Activated naive CD4-positive, alpha-beta T cell treated with anti-CD3 and anti-CD28 coated beads, Interleukin-2, amount 50 U/mL, for 72 hours (primary cell): ENCODE measurements at places on chromosomes 2 and 18. TPM values are rescaled to one million over a fixed set of nuclear protein-coding genes. Genes with fewer than 3 reads are reported as not detected.

- DNase-seq: no peak
Measured at GRCh38 chr2:165533331-165533730, 63.8 kb downstream of the CSRNP3 start.

The NFU1 gene
- 32.2 TPM for total RNA-seq

The NABP1 gene
- total RNA-seq: 53.7 TPM

DNA sequence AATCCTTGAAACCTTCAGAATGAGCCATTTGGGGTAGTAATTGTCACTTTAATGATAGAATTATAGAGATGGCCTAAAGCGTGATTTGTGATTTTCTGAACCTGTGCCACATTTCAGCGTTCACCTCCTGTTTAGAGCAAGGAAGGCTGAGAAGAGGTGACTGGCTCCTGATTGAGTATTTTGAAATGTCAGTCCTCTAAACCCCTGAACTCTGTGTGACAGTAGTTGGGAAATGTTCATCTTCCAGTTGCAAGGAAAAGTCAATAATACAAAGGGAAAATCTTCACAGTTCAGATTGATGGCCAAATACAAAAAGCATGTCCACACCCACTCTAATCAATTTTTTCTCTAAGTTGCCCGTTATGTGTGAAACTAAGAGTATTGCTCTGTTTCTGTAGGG lies 305.2 kb downstream of the ARHGAP15 start:
- DNase-seq: no peak

- no peak for DNase-seq
Measured at GRCh38 chr18:70455731-70456130, 166.9 kb downstream of the SOCS6 start.

GRCh38 chr18:79379251-79379905 lies 16.4 kb upstream of the NFATC1 start:
- no peak for DNase-seq

The MC4R gene
- not detected for total RNA-seq

The LAMA3 gene
- total RNA-seq: 0.07 TPM

The PDCD1 gene
- 22.5 TPM for total RNA-seq

- no peak for DNase-seq
Measured at GRCh38 chr2:47180531-47180930, 25.4 kb upstream of the STPG4 start.

The C1GALT1C1L gene
- total RNA-seq: 0.21 TPM

DNA sequence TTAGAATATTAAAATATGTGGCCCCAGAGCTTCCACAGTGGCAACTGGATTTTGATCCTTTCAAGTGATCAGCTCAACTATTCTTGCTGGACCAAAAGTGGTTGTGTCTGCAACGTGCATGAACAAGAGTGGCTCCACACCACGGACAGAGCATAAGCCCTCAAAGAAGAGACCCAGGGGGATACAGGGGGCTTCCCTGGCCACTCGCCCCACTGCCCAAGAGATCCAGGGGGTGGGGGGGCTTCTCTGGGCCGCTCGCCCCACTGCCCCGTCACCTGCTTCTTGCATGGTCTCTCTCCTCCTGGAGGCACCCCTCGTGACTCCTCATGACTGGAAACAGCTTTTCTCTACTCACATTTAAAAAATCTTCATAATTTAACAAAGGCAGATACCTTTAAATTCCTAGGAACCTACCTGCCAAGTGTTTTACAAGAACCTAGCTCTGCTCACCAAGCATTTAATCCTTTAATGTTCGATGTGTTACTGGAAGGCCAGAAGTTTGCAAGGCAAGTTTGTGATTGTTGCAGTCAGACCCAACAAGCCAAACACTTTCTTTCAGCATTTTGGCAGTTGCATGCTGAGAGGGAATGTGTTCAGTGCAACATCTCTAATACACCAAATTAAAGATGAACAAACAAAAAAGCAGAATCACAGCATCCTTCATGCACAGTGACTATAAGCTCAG lies 174.3 kb downstream of the BCL2 start:
- no peak for DNase-seq

The RPRD1A gene
- 32.2 TPM for total RNA-seq

The GPR35 gene
- 1.5 TPM for total RNA-seq

DNA sequence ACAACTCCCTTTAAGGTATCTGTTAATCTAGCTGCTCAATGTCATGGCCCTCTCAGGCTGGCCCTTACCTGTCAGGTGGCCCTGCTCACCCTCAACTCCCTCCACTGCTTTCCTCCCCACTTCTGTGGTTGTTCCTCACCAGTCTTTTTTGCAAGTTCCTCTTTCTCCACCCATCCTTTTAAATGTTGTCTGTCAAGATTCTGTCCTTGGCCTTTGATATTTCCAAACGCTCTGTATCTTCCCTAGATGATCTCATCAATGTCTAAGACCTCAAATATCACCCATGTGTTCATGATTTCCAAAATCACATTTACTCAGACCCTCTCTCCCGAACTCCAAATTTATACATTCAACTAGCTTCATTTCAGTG lies 3.5 kb downstream of the PTPN2 start:
- DNase-seq: no peak

DNA sequence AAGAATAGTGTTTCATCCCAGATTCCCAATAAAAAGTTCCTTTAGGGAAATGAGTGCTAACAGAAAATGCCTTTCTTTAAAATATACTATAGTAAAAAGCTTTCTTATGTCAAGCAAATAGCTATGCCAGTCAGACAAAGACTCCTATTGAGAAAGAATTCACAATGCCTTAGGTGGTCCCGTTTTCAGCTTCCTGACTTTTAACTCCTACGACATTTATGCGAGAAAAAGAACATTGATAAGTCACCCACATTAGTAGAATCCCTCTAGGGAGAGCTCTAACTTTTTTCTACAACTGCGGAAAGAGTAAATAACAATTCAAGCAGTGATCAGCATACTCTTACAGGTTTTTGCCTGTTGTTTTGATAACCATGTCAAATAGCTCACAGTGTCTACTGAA lies 750.8 kb upstream of the ACVR2A start:
- DNase-seq: no peak

The KHK gene
- 16.3 TPM for total RNA-seq

The TRIM43 gene
- total RNA-seq: not detected

DNA sequence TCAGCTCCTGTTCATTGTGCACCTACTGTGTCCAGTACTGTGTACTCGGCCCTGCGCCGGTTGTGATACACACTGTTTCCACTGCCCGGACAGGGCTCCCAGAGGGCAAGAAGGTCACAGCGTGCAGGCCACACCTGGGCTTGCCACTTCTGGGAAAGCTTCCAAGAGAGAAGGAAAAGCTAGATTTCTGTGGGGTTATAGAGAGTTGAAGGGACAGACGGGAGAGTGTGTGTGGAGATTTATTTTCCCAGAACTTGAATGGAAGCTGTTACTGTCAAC lies 3.8 kb upstream of the CNDP1 start:
- no peak for DNase-seq

DNA sequence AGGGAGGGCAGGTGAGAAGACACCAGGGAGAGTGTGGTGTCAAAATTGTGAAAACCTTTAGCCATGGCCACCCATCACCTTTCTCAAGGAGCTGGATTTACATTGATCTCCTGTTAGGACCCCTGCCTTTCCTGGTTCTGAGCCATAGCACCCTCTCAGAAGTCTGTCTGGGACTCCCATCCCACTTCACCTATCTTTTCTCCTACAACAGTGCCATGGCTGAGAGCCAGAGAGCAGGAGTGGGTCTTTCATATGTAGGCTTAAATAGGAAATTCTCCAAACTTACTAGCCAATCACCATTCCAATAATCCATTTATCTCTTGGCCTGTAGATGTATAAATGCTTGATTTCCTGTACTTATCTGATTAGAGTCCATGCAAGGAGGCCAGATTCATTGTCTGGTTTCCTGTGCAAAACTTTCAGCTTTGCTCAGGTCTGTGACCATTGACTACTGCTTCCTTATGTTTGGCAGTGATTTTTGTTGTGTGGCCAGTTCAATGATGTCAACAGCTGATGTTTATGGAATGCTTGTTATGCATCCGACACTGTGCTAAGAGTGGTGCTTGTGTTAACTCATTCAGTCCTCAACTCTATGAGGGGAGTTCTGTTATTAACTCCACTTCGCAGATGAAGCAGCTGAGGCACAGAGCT lies 57.6 kb upstream of the IGFBP5 start:
- DNase-seq: no peak

GRCh38 chr2:113996671-113997594 lies 107.0 kb downstream of the ACTR3 start:
- no peak for DNase-seq

DNA sequence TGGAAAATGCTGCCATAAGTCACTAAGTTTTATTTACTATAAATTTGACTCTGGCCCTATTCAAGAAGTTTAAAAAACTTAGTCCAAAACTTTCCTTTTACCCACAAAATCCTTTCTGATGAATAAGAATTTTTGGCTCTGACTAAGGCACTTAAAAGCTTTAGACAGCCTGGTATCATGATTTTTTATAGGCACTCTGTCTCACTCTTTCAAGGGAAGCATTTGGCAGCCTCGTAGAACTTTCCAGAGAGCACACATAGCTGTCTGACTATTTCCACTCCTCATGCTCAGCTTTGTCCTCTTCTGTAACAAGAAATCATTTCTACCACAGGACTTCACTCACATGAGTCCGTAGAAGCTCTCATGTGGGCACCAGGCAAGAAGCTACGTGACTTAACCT lies 32.3 kb upstream of the XDH start:
- no peak for DNase-seq

DNA sequence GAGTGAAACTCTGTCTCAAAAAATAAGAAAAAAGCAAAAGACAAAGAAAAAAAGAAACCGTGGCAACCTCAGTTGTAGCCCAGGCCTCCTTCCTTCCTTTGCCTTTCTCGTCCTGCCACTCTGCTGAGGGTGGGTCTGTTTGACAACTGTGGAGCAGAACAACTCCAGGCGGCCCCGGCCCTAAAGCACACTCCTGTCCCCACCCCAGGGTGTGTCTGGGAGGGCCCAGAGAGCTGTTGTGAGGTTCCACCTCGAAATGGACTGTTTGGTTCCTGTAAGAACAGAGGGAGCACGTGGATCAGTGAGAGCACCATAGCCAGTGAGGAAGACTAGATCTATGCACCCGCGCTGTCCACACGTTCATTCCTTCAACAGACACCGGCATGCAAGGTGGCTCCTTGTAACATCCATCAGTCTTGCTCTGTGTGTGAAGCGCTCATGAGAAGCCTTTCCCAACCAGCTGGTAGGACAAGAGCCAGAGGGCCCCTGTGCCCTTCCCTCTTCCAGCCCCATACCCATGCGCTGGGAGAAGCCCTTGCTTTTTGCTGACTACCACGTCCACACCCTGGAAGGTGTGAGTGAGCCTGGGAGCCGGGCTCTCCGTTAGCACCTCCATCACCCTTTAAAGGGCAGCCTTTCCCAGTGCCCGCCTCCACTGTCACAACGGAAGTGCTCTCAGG lies 61.6 kb downstream of the SOWAHC start:
- DNase-seq: no peak

The SIX2 gene
- total RNA-seq: not detected

The COL4A4 gene
- not detected for total RNA-seq

GRCh38 chr2:109321570-109321969 lies 192.6 kb downstream of the SH3RF3 start:
- DNase-seq: no peak

DNA sequence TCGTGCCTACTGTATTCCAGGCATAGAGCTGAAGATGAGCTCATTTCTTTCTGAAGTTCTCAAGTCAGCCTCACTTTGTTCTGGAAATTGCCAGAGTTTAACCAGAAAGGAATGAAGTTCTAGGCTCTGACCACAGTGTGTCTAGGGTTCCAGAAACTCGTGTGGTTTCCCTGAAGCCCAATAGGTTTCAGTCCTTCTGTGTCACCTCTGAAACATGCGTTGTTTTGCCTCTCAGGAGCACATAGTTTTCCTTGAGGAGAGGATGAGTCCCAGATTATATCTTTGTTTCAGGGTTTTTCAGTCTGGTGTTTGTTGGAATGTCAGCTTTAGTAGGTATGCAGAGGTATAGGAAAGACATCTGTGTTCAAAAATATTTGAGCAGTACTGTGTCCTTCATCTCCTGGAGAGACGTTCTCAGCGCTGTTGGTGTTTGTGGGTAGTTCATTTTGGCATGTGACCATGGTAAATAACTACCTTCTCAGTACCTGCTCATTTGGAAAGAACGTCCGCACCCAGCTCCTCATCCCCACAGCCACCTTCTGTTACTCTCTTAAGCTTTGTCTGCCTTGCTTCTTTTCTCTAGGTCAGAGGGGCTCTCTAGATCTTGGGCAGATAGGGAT lies 56.6 kb downstream of the RALBP1 start:
- no peak for DNase-seq

- DNase-seq: no peak
Measured at GRCh38 chr2:20625491-20626391, 25.2 kb downstream of the HS1BP3 start.

The UGT1A10 gene
- total RNA-seq: not detected

The RRM2 gene
- 682 TPM for total RNA-seq

- DNase-seq: no peak
Measured at GRCh38 chr2:231300020-231300721, 95.3 kb upstream of the B3GNT7 start.

The ASXL2 gene
- 31.8 TPM for total RNA-seq

DNA sequence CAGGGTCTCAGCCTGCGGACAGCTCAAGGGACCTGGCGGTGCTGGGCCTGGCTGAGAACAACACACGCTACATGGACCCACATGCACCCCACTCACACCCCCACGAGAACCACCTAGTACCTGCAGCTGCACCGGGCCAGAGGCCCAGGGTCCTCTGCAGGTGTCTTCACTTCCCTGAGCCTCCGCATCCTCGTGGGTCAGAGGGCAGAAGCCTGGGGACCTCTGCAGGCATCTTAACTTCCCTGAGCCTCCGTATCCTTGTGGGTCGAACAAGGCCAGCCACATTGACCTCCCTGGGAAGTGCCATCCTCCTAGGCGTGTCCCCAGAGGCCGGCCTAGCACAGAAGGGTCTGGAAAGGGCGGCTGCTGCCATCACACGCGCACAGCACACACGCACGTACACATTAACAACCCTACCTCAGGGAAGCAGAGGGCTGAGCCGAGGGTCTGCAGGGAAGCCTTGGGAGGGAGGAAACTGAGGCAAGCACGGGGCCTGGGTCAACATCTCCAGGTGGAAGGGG lies 62.5 kb upstream of the HPCAL1 start:
- no peak for DNase-seq

GRCh38 chr2:148939271-148939670 lies 64.2 kb downstream of the KIF5C start:
- no peak for DNase-seq

The ELOA2 gene
- total RNA-seq: not detected

GRCh38 chr2:49837561-49838293 lies 683.4 kb upstream of the FSHR start:
- no peak for DNase-seq

The DNER gene
- not detected for total RNA-seq

The ST6GAL2 gene
- total RNA-seq: not detected

GRCh38 chr2:233414777-233415570 lies 60.7 kb downstream of the DGKD start:
- no peak for DNase-seq
